ENCODE measurements at places on chromosomes 1 and 21. TPM values are rescaled to one million over a fixed set of nuclear protein-coding genes. Genes with fewer than 3 reads are reported as not detected.

Gene CFHR3
- 0.25 TPM for total RNA-seq

Gene CD34
- 53.4 TPM for total RNA-seq

Gene ACTL8
- total RNA-seq: not detected

Gene DENND2C
- total RNA-seq: 2.8 TPM
